ENCODE measurements at places on chromosomes 13 and 19.

- H3K4me3 ChIP-seq, result no peak overlapping the region
- H3K4me1 ChIP-seq, result no peaks in the 10 kb centered on the region
Observed at GRCh38 chr13:48624858-48625257, 28.9 kb upstream of the CYSLTR2 start.

DNA sequence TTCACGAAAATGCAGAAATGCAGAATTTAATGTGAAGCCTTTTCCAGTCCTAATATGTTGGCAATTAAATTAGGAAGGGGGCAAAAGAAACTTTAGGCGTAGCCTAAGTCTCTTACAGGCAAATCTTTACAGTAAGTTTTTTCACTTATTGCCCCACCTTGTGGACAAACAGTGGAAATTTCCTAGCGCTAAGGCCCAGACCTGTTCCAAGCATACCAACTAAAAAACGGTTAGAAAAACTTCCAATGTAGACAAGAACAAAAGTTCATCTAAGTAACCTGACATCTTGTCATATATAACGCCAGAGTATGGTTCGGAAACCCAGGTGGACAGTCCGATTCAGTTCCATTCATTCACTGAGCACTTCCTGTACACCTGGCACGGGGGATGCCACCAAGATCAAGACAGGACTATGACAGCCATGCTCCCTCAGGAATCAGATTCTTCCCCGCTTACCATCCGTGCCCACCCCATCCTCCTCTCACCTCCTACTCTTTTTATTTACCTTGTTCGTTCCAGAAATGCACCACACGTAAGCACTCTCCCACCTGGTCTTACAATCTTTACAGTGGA lies 4.9 kb downstream of the ZAR1L start:
- H3K27me3 ChIP-seq, result no peaks in the 10 kb centered on the region
- H3K27ac ChIP-seq, result no peak overlapping the region
- H3K4me1 ChIP-seq, result peaks cover 17% of the 10 kb centered on the region
- no peak overlapping the region for H3K4me3 ChIP-seq

DNA sequence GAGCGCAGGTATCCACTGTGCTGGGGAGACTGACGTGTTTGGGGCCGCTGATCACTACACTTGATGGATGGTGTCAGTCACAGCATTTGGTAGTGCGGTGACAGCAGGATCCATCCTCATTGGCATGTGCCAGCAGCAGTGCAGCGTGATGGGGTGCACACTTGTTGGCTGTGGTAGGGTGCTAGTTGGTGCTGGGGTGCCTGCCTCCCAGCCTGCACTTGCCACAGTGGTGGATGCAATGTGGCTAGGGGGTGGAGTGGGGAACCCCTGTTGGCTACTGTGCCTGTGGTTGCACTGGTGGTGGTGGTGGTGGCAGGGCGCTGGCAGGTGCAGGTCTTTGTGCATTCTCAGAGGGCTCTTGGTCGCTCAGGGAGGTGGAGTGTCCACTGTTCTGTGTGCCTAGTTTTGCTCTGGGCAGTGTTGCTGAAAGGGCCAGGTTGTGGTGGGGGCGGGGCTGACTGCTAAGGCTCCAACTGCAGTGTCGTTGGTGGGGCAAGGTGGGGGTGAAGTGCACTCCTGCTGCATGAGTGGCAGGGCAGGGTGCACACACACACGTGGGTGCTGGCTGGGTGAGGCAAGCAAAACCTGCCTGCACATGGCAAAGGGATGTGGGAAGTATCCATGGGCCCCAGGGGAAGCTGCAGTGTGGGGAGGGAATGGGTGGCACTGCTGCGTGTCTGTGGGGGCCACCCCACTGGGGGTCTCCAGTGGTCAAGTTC lies 84.8 kb downstream of the ZMYM2 start:
- H3K27ac ChIP-seq, result no peak overlapping the region
- no peaks in the 10 kb centered on the region for H3K27me3 ChIP-seq
- H3K36me3 ChIP-seq, result peaks cover 54% of the 10 kb centered on the region
- DNase-seq, result no peak
- peaks cover 22% of the 10 kb centered on the region for H3K4me1 ChIP-seq
- no peak overlapping the region for H3K4me3 ChIP-seq

- peak; percentile 84 for DNase-seq
- peaks cover 5% of the 10 kb centered on the region for H3K4me1 ChIP-seq
- H3K27ac ChIP-seq, result no peak overlapping the region
- H3K4me3 ChIP-seq, result no peak overlapping the region
Observed at GRCh38 chr19:42433503-42434260, 6.5 kb upstream of the LIPE start.

DNA sequence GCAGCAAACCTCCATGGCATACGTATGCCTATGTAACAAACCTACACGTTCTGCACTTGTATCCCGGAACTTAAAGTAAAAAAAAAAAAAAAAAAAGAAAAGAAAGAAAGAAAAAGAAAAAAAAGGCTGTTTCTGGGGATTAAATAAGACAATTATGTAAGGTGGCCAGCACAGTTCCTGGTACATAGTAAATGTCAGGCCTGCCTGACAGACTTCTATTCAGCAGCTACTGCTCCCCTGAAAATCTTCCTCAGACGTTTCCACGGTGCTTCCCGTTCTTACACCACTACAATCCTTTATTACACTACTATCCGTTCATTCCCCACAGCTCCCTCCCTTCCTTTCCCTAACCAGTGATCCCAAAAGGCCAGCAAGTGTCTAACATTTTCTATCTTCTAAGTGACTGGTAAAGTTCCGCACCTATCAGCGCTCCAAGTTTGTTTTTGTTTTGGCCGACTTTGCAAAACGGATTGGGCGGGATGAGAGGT lies 636 bp upstream of the RB1 start:
- peak overlapping the region; percentile 95 for H3K27ac ChIP-seq
- peaks cover 27% of the 10 kb centered on the region for H3K4me1 ChIP-seq
- DNase-seq, result no peak
- no peaks in the 10 kb centered on the region for H3K27me3 ChIP-seq
- peaks cover 12% of the 10 kb centered on the region for H3K36me3 ChIP-seq
- peak overlapping the region; percentile 81 for H3K4me3 ChIP-seq

DNA sequence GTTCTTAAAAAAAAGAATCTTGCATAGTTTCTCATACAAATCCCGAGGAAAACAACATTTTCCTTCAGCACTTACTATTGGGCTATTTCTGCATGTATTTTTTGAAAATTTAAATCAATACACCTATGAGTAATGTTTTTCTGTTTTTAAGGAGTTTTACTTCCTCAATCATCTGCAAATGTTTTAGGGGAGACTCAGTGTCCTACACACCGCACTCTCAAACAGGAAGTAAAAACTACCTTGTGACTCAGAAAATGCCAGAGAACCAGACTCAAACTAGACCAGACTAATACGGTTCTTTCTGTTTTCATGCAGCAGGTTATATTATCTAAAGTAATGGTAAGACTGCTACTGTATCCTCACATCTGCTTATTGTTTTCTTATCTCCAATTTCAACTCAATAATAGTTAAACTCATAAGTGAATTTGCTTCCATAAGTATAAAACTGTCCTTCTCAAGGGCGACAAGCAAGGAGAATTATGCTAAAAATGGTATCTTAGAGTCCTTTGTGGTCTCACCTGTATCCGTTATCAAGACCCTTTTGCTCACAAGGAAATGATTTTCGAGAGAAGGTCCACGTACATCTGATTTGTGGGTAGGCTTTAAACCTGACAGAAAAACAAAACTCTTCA lies 52.5 kb downstream of the FLT3 start:
- no peak for DNase-seq
- H3K4me1 ChIP-seq, result peaks cover 13% of the 10 kb centered on the region
- no peak overlapping the region for H3K27ac ChIP-seq
- no peak overlapping the region for H3K4me3 ChIP-seq

GRCh38 chr13:37753776-37754175 lies 115.8 kb downstream of the TRPC4 start:
- no peaks in the 10 kb centered on the region for H3K36me3 ChIP-seq

DNA sequence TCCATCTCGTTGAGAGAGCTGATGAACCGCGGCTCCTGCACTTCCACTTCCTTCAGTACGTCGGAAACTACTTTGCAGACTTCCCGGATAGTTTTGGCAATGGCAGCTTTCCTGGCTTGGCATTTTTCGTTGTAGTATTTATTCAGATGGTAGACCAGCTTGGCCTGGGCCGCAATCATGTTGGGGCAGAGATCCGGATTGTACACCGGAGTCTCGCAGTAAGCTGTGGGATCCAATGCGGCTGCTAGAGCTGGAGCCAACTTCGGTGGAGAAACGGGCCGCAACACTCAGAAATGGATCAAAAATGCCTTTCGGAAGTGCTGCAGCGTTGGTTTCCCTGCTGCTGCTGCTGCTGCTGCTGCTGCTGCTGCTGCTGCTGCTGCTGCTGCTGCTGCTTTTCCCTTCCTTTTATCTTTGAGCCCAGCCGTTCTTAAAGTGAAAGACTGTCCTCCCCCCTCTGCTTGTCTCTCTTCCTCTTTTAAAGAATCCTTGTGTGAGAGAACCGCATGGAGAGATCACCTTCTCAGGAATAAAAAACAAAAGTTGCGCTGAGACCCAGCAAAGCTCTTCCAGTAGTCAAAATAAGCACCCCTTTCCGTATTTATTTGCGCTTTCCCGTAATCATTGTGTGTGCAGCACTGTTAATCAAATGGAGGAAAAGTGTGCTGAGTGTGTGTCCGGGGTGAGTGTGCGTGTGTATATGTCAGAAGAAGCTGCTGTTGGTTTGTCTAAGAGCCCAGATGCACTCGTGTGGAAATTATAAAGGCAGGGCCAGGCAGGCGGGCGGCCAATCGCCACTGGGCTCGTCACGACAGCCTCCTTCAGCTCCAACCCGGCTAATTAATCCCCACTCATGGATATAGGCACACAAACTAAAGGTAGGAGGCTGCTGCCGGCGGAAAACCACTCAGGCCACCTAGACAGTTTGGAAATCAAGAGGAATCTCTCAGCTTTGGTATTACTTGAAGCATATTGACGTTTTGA lies at the start of gene MAB21L1:
MAB21L1 (minus strand) TSS at position 730 of the 984 bp plus-strand sequence; CDS start at position 179, 551 bp downstream.
- peak within 1 kb of the TSS; percentile 68 for H3K4me3 ChIP-seq
- H3K4me1 ChIP-seq, result peaks cover 31% of the 10 kb centered on the region
- H3K27ac ChIP-seq, result no peak within 1 kb of the TSS
- H3K27me3 ChIP-seq, result peaks cover 69% of the 10 kb centered on the region

- H3K27ac ChIP-seq, result no peak overlapping the region
- no peak for DNase-seq
- no peaks in the 10 kb centered on the region for H3K27me3 ChIP-seq
- no peaks in the 10 kb centered on the region for H3K4me1 ChIP-seq
- no peaks in the 10 kb centered on the region for H3K36me3 ChIP-seq
Observed at GRCh38 chr13:67632590-67632989, 402.5 kb upstream of the PCDH9 start.

- DNase-seq, result no peak
- H3K36me3 ChIP-seq, result peaks cover 49% of the 10 kb centered on the region
- peak overlapping the region; percentile 98 for H3K27ac ChIP-seq
- H3K27me3 ChIP-seq, result no peaks in the 10 kb centered on the region
- peak overlapping the region; percentile 97 for H3K4me3 ChIP-seq
Observed at GRCh38 chr19:37078717-37079032, 442 bp downstream of the ZNF420 start.

GRCh38 chr19:29489172-29489951 lies 36.4 kb upstream of the VSTM2B start:
- H3K4me1 ChIP-seq, result no peaks in the 10 kb centered on the region
- peaks cover 36% of the 10 kb centered on the region for H3K27me3 ChIP-seq
- no peak overlapping the region for H3K27ac ChIP-seq
- no peak for DNase-seq

DNA sequence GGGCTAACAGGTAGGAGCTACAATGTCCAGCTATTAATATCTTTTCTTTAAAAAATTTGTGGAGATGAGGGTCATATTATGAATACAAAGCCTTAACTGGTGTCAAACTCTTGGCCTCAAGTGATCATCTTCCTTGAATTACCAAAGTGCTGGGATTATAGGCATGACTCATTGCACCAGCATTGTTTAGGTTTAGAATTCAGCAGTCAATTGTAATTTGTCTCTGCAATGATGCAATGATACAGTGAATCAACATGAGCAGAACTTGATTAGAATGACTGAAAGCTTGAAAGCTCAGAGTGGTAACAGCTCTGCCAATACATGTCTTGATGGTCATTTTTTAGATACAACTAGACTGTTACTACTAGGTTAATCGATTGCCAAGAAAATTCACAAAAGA lies 752.8 kb upstream of the MIR17HG start:
- no peaks in the 10 kb centered on the region for H3K27me3 ChIP-seq
- H3K4me1 ChIP-seq, result no peaks in the 10 kb centered on the region
- no peak for DNase-seq

- no peak overlapping the region for H3K4me3 ChIP-seq
- H3K27ac ChIP-seq, result no peak overlapping the region
- H3K36me3 ChIP-seq, result no peaks in the 10 kb centered on the region
- DNase-seq, result no peak
Observed at GRCh38 chr13:73254827-73255226, 196.0 kb downstream of the KLF5 start.

DNA sequence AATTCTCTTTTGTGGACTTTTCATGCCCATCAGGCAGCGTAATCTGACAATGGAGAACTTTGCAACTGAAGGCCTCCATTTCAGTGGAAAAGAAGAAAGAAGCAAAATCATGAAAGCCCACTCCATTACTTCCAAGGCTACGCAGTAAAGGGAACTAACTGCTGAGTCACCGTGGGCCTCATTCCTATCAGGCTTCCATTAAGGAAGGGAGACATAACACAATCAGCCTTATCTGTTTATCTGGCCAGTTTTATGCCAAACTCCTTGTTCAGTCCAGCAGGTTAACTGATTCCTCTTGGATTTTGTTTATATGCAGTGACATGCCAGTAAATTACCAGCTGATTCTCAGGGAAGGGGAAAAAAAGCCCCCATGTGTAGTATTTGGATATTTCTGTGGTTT lies 56.8 kb upstream of the KATNAL1 start:
- H3K27me3 ChIP-seq, result no peaks in the 10 kb centered on the region
- H3K4me3 ChIP-seq, result no peak overlapping the region
- H3K4me1 ChIP-seq, result peaks cover 7% of the 10 kb centered on the region
- peaks cover 5% of the 10 kb centered on the region for H3K36me3 ChIP-seq
- no peak overlapping the region for H3K27ac ChIP-seq
- DNase-seq, result no peak

- no peaks in the 10 kb centered on the region for H3K36me3 ChIP-seq
- DNase-seq, result no peak
- H3K27ac ChIP-seq, result no peak overlapping the region
- H3K27me3 ChIP-seq, result no peaks in the 10 kb centered on the region
Observed at GRCh38 chr13:93413972-93414717, 187.5 kb downstream of the GPC6 start.

- no peak overlapping the region for H3K27ac ChIP-seq
- peaks cover 15% of the 10 kb centered on the region for H3K27me3 ChIP-seq
- no peak for DNase-seq
- no peaks in the 10 kb centered on the region for H3K4me1 ChIP-seq
- no peak overlapping the region for H3K4me3 ChIP-seq
Observed at GRCh38 chr19:33569821-33570220, 48.2 kb upstream of the PEPD start.

GRCh38 chr19:7788178-7788932 lies 25.3 kb downstream of the CLEC4M start:
- H3K4me3 ChIP-seq, result no peak overlapping the region
- H3K27me3 ChIP-seq, result peaks cover 46% of the 10 kb centered on the region
- no peaks in the 10 kb centered on the region for H3K36me3 ChIP-seq
- DNase-seq, result no peak

- H3K27ac ChIP-seq, result no peak overlapping the region
- H3K36me3 ChIP-seq, result no peaks in the 10 kb centered on the region
- peaks cover 6% of the 10 kb centered on the region for H3K27me3 ChIP-seq
- no peak overlapping the region for H3K4me3 ChIP-seq
Observed at GRCh38 chr13:98212763-98213162, 35.7 kb upstream of the RNF113B start.

GRCh38 chr13:75762076-75762937 lies 126.2 kb downstream of the LMO7 start:
- peak; percentile 51 for DNase-seq
- H3K4me1 ChIP-seq, result peaks cover 75% of the 10 kb centered on the region
- H3K36me3 ChIP-seq, result peaks cover 16% of the 10 kb centered on the region
- H3K27ac ChIP-seq, result peak overlapping the region; percentile 94
- H3K27me3 ChIP-seq, result no peaks in the 10 kb centered on the region
- H3K4me3 ChIP-seq, result peak overlapping the region; percentile 67

- no peaks in the 10 kb centered on the region for H3K27me3 ChIP-seq
- H3K4me3 ChIP-seq, result no peak overlapping the region
- no peaks in the 10 kb centered on the region for H3K36me3 ChIP-seq
- no peak for DNase-seq
- peaks cover 2% of the 10 kb centered on the region for H3K4me1 ChIP-seq
Observed at GRCh38 chr13:41408746-41409145, 48.6 kb upstream of the RGCC start.
